K562 (cell line): ENCODE measurements at places on chromosomes 3 and 15.

- H3K4me3 ChIP-seq: no peak overlapping the region
- H3K4me1 ChIP-seq: peaks cover 4% of the 10 kb centered on the region
Observed at GRCh38 chr15:63947228-63947627, 99.1 kb downstream of the DAPK2 start.

DNA sequence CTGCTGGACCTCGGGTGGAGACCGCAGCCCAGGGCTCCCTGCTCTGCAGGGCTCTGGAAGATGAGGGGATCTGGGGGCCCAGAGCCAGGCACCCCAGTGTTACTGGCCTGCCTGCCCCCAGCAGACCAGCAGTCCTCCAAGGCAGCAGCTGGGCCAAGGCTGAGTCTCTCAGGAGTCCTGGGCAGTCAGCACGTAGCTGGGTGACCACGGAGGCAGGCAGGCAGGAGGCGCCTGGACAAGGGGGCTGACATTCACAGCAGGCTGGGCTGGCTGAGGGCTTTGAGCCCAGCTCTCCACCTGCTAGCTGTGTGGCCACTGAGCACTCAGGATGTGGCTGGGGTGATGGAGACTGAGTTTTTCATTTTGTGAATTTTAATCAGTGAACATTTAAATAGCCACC is 67.9 kb downstream of the IQSEC1 start:
- H3K36me3 ChIP-seq: no peaks in the 10 kb centered on the region
- peaks cover 65% of the 10 kb centered on the region for H3K4me1 ChIP-seq
- no peak overlapping the region for H3K4me3 ChIP-seq

DNA sequence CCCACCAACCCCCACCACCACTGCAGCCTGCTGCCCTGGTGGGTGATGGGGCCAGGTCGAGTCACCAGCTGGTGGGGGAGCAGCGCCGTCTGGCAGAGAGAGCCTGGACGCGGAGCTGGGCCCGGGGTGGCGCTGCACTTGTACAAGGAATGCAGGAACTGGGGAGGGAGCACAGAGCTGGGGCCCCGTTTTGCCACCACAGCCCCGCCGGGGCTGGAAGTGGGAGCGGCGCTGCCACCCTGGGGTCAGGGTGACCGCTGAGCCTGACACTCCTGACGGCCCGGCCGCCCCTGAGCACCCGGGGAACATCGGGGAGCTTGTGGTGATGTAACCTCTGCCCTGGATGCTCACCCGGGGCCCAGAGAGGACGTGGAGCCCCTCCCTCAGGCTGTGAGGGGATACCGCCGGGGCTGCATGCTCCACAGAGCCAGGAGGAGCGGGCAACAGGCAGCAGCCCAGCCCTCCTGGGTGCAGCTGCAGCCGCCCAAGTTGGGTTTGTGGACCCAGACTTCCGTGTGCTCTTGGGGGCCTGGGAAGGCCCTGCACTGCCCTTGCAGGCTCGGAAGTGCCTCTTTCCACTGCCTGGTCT is 32.6 kb upstream of the IREB2 start:
- H3K4me3 ChIP-seq: no peak overlapping the region
- peaks cover 11% of the 10 kb centered on the region; the same call in 1 of the 2 replicates for H3K4me1 ChIP-seq
- DNase-seq: no peak
- H3K27me3 ChIP-seq: peaks cover 40% of the 10 kb centered on the region

DNA sequence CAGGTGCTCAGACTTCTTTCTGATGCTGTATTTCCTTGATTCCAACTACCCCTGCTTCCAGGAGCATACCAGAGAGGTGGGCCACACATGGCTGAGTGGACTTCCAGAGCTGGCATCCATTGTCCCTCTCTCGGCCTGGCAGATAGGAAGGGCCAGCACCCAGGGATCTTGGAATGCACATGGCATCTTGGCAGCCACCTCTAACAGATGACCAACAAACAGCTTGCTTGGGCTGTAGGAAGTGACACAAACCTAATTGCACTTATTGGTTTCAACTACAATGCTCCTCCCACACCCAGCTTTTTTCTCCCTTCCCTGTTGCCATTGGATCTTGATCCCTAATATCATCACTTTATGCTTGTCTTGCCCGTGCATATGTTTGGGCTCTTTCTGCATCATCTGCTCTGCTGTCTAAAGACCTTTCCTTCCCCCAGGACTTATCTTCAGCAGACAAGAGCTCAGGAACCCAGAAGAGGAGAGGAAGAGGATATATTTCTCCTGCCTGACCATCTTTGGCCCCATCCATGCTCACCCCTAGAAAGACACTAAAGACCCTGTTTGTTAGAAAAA is 294.6 kb downstream of the NTRK3 start:
- DNase-seq: no peak
- H3K27ac ChIP-seq: no peak overlapping the region
- H3K27me3 ChIP-seq: peaks cover 14% of the 10 kb centered on the region
- no peak overlapping the region for H3K4me3 ChIP-seq

- H3K27ac ChIP-seq: no peak overlapping the region
- no peak overlapping the region for H3K4me3 ChIP-seq
- no peaks in the 10 kb centered on the region for H3K36me3 ChIP-seq
- no peak for DNase-seq
- H3K27me3 ChIP-seq: no peaks in the 10 kb centered on the region
Observed at GRCh38 chr3:23028294-23028693, 174.8 kb upstream of the UBE2E2 start.

- H3K27ac ChIP-seq: no peak overlapping the region
- no peaks in the 10 kb centered on the region for H3K4me1 ChIP-seq
- no peak overlapping the region for H3K4me3 ChIP-seq
- H3K36me3 ChIP-seq: no peaks in the 10 kb centered on the region
- no peak for DNase-seq
- no peaks in the 10 kb centered on the region for H3K27me3 ChIP-seq
Observed at GRCh38 chr3:146280864-146281263, 30.0 kb upstream of the PLSCR4 start.

DNA sequence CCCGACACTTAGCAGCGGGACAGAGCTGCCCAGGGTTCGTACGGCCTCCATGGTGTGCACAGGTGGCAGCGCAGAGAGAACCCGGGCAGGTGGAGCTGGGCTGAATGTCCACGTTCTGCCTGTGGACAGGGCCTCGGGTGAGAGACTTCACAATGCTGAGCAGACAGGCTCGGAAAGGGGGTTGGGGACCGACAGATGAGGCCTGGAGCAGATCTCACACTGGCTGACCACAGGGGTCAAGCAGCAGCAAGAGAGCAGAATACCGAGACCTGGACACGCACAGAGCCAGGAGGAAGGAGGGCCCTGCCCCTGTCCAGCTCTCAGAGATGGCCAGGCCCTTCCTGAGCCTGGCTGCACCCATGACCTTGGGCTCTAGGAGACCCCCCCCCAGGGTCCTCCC is 83.0 kb downstream of the VGLL4 start:
- no peak overlapping the region for H3K27ac ChIP-seq
- no peak overlapping the region for H3K4me3 ChIP-seq
- H3K4me1 ChIP-seq: peaks cover 18% of the 10 kb centered on the region; the same call in 1 of the 2 replicates
- DNase-seq: no peak
- peaks cover 3% of the 10 kb centered on the region; the same call in 1 of the 3 replicates for H3K36me3 ChIP-seq
- H3K27me3 ChIP-seq: no peaks in the 10 kb centered on the region

DNA sequence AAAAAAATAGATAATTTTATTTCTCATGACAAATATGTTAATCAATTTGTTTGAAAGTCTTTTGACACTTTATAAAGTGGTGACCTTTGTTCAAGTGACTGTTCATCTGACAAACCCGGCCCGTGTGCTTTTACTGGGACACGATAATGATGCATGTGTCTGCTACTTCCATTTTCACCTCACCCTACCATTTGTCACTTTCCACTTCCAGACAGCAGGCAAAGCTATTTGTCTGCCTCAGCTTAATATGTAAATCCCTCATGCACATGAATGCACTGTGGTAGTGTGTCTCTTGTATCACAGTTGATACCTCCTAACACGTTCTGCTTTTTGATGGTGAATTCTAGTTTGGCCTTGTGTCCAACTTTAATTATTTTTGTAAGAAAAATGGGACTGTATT is 204.3 kb downstream of the BBX start:
- no peak overlapping the region for H3K4me3 ChIP-seq
- no peaks in the 10 kb centered on the region for H3K4me1 ChIP-seq
- H3K36me3 ChIP-seq: peaks cover 5% of the 10 kb centered on the region; the same call in 2 of the 3 replicates

GRCh38 chr15:68794863-68795262 is 25.8 kb downstream of the ANP32A start:
- no peaks in the 10 kb centered on the region for H3K27me3 ChIP-seq
- no peak overlapping the region for H3K27ac ChIP-seq
- no peak for DNase-seq
- peaks cover 72% of the 10 kb centered on the region; the same call in 2 of the 3 replicates for H3K36me3 ChIP-seq

DNA sequence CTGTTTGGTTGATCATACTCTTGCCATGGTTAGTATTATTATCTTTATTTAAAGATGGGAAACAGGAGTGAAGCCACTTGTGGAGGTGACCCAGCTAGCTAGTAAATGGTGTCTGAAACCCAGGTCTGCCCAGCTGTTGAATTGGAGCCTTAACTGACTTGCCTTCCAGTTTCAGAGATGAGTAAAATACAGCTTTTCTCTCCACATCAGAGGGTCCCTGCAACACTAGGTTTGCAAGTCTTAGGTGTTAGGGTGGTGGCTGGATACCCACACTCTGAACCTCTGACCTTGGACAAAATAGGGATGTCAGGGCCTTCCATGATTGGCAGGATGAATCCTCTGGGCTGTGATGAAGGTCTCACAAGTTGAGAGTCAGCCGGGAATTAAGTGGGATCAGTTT is 4.1 kb downstream of the FLNB start:
- peaks cover 20% of the 10 kb centered on the region for H3K4me1 ChIP-seq
- H3K36me3 ChIP-seq: no peaks in the 10 kb centered on the region
- DNase-seq: no peak
- H3K4me3 ChIP-seq: no peak overlapping the region
- no peak overlapping the region for H3K27ac ChIP-seq

DNA sequence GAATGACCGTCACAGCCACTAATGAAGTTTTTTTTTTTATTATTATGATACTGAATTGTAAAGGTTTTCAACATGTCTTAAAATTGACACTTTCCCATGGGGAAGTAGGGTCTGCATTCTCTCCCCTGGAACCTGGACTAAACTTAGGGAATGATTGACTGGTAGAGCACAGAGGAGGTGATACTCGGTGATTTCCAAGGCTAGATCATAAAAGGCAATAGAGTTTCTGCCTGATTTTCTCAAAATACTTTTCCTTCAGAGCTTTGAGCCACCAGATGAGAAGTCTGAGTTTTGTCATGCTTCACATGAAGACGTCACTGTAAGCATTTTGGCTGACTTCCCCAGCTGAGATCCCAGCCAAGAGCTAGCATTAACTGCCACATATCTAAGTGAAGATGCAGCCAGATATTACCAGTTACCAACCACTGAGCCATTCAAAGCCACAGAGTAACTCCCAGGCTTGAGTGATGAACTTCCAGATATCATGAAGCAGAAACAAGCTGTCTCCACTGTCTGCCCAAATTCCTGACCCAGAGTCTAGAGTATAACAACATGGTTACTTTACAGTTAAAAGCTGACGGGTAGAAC is 105.8 kb downstream of the LSAMP start:
- no peak overlapping the region for H3K4me3 ChIP-seq
- no peak overlapping the region for H3K27ac ChIP-seq
- no peaks in the 10 kb centered on the region for H3K36me3 ChIP-seq
- no peak for DNase-seq
- H3K4me1 ChIP-seq: no peaks in the 10 kb centered on the region
- no peaks in the 10 kb centered on the region for H3K27me3 ChIP-seq
